ENCODE measurements at places on chromosomes 16 and 17.

DNA sequence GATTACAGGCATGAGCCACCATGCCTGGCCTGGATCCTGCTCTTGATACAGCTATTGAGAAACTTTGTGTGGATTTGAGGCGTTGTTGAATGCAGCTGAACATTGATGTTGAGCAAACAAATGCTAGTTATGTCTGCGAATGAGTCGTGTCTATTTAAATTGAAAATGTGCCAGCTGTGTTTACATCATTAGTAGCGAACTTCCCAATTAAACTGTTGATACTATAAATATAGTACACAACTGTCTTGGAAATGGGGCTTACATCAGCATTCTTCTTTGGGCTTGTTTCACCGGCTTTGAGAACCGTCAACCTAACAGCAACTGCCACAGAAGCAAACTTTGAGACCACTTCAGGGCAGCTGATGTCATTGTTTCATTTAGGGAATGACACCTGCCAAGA, 251.9 kb downstream of the RBFOX1 start:
- DNase-seq, result no peak

DNA sequence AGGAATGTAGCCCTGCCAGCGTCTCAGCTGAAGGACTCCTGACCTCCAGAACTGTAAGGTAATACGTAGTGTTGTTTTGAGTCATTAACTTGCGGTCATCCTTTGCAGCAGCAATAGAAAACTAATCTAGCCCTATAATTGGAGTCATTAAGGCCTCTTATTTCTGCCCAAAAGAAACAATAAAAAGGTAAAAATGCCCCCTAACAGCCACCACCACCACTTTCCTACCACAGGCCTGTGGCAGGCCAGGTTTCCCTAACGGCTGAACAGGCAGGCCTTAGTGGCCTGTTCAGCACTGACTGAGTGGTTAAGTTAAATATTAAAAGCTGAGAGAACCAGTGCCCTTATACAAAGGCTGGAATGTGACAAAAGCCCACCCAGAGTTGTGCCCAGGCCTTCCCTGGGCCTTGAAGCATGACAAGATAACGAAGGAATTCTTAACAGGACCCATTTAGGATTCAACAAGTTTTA, 286.5 kb upstream of the ERCC4 start:
- no peak for DNase-seq

- DNase-seq, result no peak
These were observed 31.7 kb downstream of the CRISPLD2 start for GRCh38 chr16:84851192-84852127.

DNA sequence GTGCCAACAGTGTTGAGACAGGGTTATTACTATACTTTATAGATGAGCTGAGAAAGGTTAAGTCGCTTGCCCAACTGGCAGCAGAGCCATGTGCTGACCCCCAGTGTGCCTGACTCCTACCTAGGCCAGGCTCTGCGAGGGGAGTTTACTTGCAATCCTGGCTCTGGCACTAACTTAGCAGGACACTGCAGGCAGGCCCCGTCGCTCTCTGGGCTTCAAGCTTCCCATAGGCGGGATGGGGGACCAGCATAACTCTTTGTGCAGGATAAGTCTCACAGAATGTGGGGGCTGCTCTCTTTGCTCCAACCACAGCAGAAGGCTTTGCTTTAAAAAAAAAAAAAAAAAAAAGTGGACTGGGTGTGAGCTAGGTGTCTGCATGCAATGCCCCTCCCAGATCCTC, 102.7 kb downstream of the GNAO1 start:
- DNase-seq, result no peak

DNA sequence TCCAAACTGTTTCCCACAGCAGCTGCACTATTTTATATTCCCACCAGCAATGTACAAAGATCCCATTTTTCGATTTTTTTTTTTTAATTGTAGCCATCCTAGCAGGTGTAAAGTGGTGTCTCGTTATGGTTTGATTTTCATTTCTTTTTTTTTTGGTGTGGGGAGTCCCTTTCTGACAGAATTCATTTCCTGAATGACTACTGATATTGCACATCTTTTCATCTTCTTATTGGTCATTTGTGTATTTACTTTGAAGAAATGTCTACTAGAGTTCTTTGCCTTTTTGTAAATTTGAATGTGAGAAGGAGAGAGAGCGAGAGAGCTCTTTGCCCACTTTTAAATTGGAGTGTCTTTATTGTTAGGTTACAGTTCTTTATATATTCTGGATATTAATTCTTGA, 14.0 kb downstream of the CYB5B start:
- no peak for DNase-seq

DNA sequence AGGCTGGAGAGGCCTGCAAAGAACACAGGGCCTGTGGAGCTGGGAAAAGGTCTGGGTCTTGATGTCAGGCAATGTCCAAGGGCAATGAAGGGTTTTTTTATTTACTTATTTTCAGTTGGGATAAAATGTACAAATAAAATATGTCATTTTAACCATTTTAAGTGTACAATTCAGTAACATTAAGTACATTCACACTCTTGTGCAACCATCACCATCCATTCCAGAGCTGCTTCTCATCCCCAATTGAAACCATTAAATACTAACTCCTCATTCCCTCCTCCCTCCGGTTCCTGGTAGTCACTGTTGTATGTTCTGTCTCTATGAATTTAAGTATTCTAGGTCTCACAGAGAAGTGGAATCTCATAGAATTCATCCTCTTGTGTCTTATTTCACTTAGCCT, 444.7 kb downstream of the HS3ST3B1 start:
- DNase-seq, result no peak

- DNase-seq, result no peak
These were observed 96.8 kb downstream of the BRIP1 start for GRCh38 chr17:61766520-61766919.

DNA sequence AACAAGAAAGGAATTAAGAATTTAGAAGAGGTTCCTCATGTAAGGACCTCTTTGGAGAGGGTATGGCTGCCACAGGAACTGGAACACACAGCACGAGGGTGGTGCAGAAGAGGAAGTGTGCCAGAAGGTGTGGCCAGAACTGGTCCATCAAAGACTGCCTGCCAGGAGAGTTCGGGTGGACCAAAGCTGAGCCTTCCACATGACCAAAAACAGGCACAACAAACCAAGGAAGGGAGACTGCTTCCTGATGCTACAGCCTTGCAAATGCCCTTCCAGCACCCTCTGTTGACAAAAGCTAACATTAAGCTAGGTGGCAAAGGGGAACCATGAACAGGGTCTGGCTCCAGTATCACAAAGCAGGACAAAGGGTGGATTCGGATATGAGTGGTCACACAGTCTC, 125.8 kb upstream of the TMEM97 start:
- no peak for DNase-seq

GRCh38 chr17:1783271-1783670, 21.4 kb downstream of the SERPINF1 start:
- no peak for DNase-seq

DNA sequence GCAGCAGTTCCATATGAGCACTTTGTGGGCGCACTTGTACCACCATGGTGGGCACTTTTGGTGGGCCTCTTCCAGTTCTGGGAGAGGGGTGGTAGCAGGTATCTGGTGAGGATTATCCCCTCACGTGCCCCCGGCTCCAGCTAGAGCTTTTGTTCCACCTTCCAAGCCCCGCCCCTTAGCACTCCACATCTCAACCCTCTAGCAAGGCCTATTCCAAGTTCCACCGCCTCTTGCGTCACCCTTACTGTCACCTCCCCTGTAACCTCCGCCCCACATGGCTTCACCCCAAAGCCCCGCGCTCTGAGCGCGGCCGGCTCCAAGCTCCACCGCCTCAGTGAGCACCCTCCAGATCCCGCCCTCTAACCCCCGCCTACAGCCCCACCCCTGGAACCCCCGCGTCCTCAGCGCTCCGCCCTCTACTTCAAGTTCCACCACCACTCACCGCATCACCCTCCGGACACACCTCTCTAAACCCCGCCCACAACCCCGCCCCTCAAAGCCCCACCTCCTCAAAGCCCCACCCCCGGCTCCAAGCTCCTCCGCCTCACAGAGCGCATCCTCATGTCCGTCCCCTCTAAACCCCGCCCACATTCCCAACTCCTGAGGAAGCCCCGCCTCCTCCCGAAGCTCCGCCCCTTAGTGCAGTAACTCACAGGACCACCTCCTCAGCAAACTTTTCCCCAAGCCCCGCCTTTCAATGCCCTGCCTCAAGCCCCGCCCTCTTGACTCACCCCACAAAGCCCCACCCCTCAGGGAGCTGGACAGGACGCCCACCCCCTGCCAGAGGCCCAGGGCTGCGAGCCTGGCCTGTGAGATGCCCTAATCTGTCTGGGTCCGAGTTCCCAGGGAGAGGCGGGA, 11.1 kb downstream of the SCN4A start:
- no peak for DNase-seq

- DNase-seq, result no peak
These were observed 572 bp downstream of the KSR1 start for GRCh38 chr17:27456681-27457359.

DNA sequence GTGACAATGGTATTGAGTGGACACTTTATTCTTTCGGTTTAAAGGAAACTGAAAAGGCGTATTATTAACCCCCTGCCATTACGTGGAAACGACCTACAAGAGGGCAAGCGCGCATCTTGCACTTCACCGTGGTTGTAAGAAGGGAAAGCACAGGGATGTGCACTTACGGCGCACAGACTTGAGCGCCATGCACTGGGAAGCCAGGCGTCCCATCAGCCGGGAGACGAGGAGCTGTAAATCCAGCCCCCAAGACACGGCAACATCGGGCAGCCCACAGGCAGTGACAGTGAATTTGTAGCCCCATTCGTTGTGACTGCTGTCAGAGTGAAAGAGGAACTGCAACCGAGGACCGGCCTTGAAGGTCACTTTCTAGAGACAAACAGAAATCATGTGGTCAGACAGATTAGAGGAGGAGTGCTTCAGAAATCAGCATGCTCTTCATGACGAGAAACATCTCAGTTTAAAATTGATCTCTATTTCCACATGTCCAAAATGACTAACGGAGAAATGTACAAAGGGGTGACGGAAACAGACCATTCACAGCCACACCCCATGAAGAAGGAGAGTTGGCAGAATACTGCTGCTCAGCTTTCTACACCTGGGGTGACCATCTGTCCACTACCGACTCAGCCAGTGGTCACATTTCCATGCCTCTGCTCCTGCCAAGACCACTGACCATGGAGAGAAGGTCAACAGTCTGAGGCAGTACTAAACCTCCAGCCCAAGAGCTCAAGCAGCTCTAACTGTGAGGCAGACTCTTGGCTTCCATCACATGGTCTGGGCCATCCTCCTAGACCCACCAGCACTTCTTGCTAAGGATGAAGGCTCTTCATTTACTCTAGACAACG, 68.6 kb downstream of the ZZEF1 start:
- no peak for DNase-seq

GRCh38 chr17:33024688-33025486, 33.2 kb downstream of the SPACA3 start:
- DNase-seq, result no peak

All from NCI-H2081 treated with DMSO at 0.1 percent for 48 hours (cell line).